ENCODE measurements at places on chromosomes 3 and 15.

- no peak for DNase-seq
These were observed 58.6 kb downstream of the IGF1R start for GRCh38 chr15:98706986-98707385.

DNA sequence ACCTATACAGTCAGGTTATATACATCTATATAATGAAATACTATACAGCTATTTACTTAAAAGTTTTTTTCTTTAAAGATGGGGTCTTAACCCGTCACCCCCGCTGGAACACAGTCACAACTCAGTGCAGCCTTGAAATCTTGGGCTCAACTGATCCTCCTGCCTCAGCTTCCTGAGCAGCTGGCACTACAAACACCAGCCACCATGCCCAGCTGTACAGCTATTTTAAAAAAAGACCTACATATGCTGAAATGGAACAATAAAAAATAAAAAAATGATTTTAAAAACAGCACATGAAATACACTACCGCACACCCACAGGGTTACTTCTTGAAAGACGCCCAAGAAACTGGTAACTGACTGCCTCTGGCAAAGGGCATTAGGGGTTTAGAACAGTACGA is 3.8 kb downstream of the NCBP2 start:
- DNase-seq, result no peak

DNA sequence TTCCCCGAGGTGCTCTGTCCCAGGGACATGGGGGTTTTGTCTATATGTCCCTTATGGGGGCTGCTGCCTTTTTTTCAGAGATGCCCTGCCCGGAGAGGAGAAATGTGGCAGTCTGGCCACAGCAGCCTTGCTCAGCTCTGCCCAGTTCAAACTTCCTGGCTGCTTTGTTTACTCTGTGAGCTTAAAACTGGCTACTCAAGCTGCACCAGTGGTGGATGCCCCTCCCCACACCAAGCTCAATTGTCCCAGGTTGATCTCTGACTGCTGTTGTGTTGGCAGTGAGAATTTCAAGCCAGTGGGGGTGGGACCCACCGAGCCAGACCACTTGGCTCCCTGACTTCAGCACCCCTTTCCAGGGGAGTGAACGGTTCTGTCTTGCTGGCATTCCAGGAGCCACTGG is 188.9 kb downstream of the STXBP5L start:
- DNase-seq, result no peak

DNA sequence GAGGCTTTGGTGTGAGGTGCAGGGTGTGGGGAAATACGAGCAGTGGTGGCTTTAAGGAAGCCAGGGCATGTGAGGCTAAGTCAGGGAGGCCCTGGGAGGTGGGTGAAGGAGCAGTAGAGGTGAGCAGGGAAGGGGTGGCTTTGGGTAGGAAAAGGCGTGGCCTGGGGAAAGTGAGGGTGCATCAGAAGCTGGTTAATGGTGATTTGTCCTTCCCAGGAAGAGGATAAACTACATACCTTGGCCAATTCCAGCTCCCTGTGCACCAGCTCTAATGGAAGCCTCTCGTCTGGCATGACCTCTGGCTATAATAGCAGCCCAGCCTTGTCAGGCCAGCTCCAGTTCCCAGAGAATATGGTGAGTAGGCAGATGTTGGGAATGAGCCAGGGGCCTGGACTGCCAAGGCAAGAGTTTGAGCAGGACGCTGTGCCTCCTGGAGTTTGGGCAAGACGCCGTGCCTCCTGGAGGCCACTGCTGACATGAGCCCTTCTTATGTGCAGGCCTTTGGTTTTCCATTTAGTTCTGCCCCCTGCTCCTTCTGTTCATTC is 41.3 kb downstream of the CDAN1 start:
- no peak for DNase-seq

DNA sequence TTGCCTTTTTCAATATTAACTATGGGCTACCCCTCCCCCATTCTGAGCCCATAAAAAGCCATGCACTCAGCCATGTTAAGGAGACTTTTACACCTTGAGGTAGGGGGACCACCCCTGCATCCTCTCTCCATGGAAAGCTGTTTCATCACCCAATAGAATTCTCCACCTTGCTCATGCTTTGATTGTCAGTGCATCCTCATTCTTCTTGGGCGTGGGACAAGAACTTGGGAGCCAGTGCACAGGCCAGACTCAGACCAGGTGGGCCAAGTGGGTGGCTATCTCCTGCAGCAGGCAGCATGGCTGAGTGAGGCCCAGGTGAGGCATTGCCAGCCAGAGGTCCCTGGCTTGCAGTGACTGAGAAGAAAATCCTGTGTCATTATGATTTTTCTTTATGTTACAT is 357.4 kb upstream of the CDIN1 start:
- no peak for DNase-seq

- no peak for DNase-seq
These were observed 27.2 kb downstream of the IQSEC1 start for GRCh38 chr3:13045904-13046568.

GRCh38 chr3:28326458-28326926 is 22.0 kb upstream of the ZCWPW2 start:
- DNase-seq, result no peak

- DNase-seq, result no peak
These were observed 8.2 kb upstream of the PSTPIP1 start for GRCh38 chr15:76986743-76987142.
